RPMI8226 (cell line): ENCODE measurements at places on chromosomes 2 and 18.

DNA sequence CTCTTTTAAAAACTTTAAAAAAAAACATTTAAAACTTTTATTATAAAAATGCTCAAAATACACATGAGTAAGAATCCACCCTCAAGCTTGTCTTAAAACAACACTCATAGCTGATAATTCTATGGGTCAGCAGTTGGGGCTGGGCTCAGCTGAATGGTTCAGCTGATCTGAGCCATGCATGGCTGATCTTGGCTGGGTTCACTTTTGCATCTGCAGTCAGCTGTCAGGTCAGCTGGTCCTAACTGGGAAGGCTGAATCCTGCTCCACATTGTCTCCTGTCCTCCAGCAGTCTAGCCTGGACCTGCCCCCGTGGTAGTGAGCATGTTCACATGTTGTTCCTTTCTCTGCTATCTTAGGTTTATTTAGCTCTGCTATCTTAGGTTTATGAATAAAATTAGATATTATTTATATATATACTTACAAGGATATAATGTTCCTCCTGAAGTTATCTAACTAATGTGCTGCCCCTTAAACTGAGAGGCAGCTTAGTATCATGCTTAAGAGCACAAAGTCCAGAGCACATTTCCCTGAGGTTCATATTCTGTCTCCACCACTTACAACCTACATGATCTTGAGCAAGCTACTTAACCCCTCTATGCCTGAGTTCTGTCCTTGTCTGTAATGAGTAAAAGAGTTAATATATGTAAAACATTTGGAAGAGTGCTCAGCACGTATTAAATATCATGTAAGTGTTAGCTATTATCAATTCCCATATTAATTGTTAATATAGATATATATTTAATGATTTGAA is 309.4 kb downstream of the PTPRM start:
- DNase-seq: no peak

DNA sequence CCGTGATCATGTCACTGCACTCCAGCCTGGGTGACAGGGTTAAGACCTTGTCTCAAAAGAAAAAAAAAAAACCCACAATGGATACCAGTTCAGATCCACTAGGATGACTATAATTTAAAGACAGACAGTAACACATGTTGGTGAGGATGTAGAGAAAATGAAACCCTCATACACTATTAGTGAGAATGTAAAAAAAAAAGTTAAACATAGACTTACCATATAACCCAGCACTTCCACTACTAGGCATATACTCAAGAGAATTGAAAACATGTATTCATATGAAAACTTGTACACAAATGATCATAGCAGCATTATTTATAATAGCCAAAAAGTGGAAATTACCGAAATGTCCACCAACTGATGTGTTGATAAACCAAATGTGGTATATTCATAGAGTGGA is 48.7 kb downstream of the KIF3C start:
- no peak for DNase-seq

- DNase-seq: no peak
Observed at GRCh38 chr2:235052514-235053354, 100.9 kb downstream of the SH3BP4 start.

DNA sequence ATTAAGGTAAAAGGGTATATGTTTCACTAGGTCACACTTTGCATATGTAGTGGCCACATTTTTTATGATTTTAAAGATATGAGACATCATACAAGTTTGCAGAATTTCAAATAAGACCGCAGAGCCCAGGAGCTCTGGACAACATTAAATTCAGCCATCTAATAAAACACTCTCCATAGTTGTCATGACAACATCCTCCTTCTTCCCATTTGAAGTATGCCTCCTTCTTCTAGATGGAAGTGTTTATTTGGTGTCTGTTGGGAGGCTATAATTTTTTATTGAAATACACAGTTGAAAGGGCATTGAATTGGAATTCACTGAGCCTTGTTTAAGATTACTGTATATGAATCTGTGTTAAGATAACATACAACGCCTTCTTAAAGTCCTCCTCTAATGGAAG is 467.3 kb downstream of the CMPK2 start:
- no peak for DNase-seq

- DNase-seq: no peak
Observed at GRCh38 chr2:231342061-231342711, 53.3 kb upstream of the B3GNT7 start.

DNA sequence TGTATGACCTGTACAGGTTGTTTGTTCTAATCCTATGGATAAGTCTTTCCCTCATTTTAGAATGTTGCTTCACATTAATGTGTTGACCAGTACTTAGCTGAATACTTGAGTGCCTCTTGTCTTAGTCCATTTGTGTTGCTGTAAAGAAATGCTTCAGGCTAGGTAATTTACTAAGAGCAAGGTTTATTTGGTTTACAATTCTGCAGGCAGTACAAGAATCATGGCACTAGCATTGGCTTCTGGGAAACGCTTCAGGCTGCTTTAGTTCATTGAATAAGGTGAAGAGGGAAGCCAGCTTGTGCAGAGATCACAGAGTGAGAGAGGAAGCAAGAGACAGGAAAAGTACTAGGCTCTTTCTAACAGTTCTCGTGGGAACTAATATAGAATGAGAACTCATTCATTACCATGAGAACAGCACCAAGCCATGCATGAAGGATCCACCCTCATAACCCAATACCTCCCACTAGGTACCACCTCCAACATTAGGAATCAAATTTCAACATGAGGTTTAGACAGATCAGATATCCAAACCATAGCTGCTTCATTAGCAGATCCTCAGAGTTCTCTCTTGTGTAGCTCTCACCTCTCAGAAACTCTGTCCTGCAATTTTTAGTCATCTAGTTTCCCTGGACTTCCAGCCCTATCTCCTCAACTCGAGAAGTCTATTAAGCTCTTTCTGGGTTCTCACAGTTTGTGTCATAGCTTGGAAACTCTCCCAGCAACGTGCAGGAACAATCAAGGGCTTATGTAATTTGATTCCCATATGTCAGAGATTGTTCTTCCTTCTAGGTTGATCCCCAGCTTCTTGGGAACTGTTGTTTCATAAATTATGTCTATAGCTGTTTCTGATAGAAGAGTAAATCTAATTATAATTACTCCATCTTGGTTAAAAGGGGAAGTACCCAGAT is 2082.3 kb upstream of the CELF4 start:
- DNase-seq: no peak

DNA sequence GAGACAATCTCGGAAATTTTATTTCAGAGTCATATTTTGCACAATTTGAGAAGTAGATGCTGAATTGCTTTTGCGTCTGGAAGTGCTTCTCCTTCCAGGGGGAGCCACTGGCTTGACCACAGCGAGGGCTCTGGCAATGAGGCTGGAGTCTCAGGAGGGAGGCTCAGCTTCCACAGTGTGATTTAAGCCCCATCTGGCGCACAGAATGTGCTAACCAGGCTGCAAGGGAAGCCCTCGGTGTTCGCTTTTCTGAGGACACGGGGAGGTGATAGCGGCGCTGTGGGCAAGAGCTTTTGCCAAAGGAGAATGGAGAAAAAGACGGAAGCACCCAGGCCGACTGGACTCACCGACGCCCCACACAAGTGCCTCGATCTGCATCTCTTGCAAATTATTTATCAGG is 52.4 kb downstream of the ADI1 start:
- DNase-seq: no peak

DNA sequence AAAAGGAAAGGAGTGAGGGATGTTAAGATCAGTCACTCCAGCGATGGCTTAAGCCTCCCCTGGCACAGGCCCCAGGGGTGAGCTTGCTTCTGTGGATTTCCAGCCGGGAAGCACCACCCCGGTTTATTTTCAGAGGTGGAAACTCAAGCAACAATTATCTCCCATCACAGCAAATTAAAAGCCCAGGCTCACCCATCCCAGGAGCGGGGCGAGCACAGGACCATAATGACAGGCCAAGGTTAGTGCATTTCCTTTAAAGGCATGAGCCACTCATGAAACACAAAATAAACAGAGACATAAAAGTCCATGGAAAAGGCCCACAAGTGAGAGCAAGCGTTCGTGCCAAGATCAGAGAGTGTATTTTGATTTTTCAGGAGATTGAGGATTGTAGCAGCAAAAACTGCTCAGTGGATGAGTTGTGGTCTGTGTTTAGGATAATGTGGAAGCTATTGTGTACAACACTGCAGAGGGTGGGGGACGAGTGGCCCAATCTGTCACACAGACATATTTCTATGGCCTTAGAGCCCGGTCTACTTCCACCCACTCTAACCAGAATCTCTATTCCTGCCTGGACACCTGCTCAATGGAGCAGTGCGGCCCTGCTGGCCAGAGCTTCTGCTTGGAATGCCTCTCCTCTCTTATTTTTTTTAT is 111.4 kb upstream of the CDC42EP3 start:
- DNase-seq: no peak
